ENCODE measurements at places on chromosomes 4 and X. TPM values are rescaled to one million over a fixed set of nuclear protein-coding genes. Genes with fewer than 3 reads are reported as not detected.

GRCh38 chr4:37503261-37503660, 182.9 kb downstream of the RELL1 start:
- DNase-seq, result no peak
- H3K27ac ChIP-seq, result no peak overlapping the region
- H3K27me3 ChIP-seq, result no peaks in the 10 kb centered on the region
- H3K4me3 ChIP-seq, result no peak overlapping the region
- no peaks in the 10 kb centered on the region for H3K4me1 ChIP-seq

DNA sequence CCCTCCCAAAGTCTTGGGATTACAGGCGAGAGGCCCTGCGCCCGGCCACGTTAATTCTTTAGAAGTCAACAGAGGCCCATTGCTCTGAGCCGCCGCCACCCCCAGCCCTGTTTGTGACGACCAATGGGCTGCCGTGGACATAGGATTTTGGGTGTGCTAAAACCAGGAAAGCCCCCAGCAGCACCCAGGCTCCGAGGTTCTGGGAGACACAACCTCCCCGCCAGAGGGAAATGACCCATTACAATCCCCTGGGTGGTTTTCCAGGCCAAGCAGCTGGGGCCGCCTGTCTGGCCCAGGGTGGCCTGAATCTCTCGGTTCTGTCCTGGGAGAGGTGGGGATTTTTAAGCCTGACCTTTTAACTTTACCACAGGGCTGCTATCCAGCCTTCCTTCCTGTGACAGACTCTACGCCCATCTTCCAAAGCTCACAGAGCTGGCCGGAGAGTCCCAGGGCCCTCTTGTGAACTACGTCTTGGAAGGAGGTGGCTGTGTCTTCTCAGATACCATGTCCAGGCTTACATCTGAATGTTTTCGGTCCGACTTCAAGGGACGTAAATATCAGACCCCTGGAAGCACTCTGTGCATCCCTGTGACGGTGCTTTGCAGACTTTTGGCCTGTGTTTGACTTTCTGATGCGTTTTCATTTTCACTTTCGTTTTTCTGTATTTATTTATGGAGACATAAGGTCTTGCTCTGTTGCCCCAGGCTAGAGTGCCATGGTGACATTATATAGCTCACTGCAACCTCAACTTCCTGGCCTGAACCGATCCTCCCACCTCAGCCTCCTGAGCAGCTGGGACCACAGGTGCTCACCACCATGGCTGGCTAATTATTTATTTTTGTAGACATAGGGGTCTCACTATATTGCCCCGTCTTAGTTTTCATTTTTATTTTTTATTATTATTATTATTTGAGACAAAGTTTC, 36.0 kb downstream of the P2RY8 start:
- H3K36me3 ChIP-seq, result peaks cover 39% of the 10 kb centered on the region
- no peak for DNase-seq
- H3K27ac ChIP-seq, result peak overlapping the region; percentile 63

- no peak for DNase-seq
- H3K4me3 ChIP-seq, result no peak overlapping the region
- no peak overlapping the region for H3K27ac ChIP-seq
These were observed 207.3 kb downstream of the GABRB1 start for GRCh38 chr4:47238667-47239066.

GRCh38 chr4:143531788-143532491, 18.4 kb downstream of the SMARCA5 start:
- H3K27ac ChIP-seq, result no peak overlapping the region
- no peak overlapping the region for H3K4me3 ChIP-seq
- no peaks in the 10 kb centered on the region for H3K27me3 ChIP-seq
- H3K36me3 ChIP-seq, result peaks cover 91% of the 10 kb centered on the region
- DNase-seq, result no peak

- H3K36me3 ChIP-seq, result no peaks in the 10 kb centered on the region
- H3K27me3 ChIP-seq, result no peaks in the 10 kb centered on the region
- DNase-seq, result no peak
- no peak overlapping the region for H3K27ac ChIP-seq
These were observed 418.8 kb downstream of the BCOR start for GRCh38 chrX:39678914-39679313.

GRCh38 chr4:159284113-159284512, 181.2 kb downstream of the RAPGEF2 start:
- H3K27me3 ChIP-seq, result no peaks in the 10 kb centered on the region
- H3K27ac ChIP-seq, result no peak overlapping the region
- DNase-seq, result no peak
- no peak overlapping the region for H3K4me3 ChIP-seq
- H3K36me3 ChIP-seq, result no peaks in the 10 kb centered on the region

- no peak overlapping the region for H3K4me3 ChIP-seq
- no peaks in the 10 kb centered on the region for H3K27me3 ChIP-seq
- no peaks in the 10 kb centered on the region for H3K4me1 ChIP-seq
- H3K36me3 ChIP-seq, result no peaks in the 10 kb centered on the region
These were observed 27.5 kb upstream of the OTUD4 start for GRCh38 chr4:145207934-145208333.

Gene EIF4E
- 39.4 TPM for total RNA-seq

Gene S100G
- not detected for total RNA-seq

Gene IDUA
- 60.4 TPM for total RNA-seq

All from T-cell (primary cell).